G401 (cell line): ENCODE measurements at places on chromosomes 12 and 14. TPM values are rescaled to one million over a fixed set of nuclear protein-coding genes. Genes with fewer than 3 reads are reported as not detected.

DNA sequence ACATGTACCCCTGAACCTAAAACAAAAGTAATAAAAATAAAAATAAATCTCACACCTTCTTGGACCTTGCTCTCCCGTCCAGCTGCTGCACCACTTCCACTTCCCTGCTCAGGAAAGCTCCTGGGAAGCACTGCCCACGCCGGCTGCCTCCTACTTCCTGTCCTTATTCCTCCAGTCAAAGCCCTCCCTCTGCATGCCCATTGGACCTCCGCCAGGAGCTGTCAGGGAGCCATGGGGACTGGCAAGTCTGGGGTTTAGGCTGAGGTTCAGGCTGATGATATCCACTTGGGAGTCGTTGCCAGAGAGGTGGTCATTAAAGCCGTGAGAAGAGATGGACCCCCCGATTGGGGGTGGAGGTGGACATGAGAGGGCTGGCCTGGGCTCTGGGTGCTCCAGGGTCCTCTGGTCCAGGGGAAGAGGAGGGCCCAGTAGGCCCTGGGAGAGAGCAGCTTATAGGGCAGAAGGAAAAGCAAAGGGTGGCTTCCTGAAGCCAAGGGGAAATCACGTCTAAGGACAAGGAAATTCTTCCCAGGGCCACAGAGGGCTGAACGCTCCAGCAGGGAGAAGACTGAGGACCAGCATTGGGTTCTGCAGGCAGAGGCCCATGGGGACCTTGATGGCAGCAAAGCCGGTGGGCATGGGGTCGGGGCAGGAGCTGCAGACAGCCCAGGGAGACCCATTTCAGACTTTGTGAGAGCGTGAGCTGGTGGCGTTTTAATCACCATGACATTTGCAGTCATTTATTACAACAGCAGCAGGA, 78.7 kb downstream of the FZD10 start:
- DNase-seq, result no peak

DNA sequence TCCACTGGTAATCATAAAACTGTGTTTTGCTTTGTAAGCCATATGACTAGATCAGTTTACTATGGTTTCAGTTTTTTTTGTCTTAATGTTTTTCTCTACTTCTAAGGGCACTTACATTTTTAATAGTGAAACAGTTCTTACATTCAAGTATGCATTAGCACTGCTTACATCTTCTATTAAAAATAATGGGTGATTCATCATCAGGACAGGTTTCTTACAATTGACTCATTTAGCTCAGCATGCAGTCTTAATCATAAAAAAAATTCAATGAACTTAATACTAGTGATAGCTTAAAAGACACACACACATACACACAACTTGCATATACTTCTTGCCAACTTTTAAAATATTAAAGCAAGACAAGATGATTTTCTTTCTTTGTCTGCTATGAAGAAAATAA, 845.7 kb upstream of the USP15 start:
- DNase-seq, result no peak

DNA sequence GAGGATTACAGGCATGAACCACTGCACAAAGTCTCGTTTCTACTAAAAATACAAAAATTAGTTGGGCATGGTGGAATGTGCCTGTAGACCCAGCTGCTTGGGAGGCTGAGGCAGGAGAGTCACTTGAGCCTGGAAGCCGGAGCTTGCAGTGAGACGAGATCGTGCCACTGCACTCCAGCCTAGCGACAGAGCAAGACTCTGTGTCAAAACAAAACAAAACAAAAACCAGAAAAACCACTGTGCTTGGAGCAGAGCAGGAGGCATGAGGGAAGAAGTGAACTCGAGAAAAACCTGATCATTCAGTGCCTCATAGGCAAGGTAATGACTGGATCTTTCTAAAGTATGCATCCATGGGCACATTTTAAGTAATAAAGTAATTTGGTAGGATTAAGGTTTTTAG, 487.8 kb downstream of the KCNH5 start:
- DNase-seq, result no peak

GRCh38 chr12:31518680-31519227, 72.2 kb downstream of the DENND5B start:
- DNase-seq, result peak; percentile 73

DNA sequence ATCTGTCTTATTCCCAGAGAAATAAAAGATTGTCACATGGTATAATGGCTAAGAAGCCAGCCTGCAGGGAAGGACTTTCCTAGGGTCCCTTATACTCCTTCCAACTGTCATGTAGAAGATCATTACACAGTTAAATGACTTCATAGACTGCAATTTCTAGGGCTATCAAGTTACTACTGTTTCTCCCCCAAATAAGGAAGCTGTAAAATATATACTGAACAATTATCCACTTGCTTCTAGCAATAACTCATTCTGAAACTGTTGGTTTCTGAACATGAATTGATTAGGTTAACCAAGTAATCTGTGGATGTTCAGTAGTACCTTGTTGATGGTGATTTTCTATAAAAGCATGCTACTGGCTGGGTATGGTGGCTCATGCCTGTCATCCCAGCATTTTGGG, 44.6 kb downstream of the A2ML1 start:
- DNase-seq, result no peak

- DNase-seq, result peak; percentile 72
Observed at GRCh38 chr12:72273851-72274351, 1.7 kb downstream of the TRHDE start.

GRCh38 chr12:121676190-121676589, 6.7 kb upstream of the MORN3 start:
- DNase-seq, result no peak

GRCh38 chr12:51225771-51226170, 7.9 kb upstream of the POU6F1 start:
- no peak for DNase-seq

DNA sequence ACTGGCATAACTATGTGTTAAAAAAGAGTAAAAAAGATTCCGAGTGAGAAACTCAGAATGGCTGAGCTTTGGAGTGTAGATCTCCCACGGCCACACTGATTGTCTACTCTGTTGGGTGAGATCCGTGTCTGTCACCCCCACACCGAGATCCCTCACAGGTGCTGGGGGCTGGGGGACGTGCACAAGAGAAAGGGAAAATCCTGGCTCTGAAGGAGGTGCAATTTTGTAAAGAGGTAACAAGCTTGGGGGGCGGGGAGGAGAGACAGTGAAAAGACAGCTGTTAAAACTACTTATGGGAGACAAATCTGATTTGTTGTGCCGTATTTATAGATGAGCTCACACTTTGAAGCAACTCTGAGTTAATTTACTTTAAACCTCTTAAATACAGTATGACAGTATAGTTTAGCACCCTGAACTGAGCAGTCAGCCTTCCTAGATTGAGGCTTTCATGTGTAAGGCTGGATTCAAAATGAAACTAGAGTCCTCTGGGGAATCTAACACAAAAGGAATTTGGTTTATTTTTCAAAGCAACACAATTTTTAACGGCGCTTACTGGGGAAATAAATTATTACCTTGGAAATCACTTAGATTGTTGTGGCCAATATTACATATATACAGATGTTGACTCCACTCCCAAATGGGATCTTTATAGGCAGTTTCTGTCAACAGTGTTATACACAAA, 167.4 kb upstream of the RGS6 start:
- DNase-seq, result no peak

GRCh38 chr12:94592080-94592479, 58.3 kb downstream of the TMCC3 start:
- no peak for DNase-seq

DNA sequence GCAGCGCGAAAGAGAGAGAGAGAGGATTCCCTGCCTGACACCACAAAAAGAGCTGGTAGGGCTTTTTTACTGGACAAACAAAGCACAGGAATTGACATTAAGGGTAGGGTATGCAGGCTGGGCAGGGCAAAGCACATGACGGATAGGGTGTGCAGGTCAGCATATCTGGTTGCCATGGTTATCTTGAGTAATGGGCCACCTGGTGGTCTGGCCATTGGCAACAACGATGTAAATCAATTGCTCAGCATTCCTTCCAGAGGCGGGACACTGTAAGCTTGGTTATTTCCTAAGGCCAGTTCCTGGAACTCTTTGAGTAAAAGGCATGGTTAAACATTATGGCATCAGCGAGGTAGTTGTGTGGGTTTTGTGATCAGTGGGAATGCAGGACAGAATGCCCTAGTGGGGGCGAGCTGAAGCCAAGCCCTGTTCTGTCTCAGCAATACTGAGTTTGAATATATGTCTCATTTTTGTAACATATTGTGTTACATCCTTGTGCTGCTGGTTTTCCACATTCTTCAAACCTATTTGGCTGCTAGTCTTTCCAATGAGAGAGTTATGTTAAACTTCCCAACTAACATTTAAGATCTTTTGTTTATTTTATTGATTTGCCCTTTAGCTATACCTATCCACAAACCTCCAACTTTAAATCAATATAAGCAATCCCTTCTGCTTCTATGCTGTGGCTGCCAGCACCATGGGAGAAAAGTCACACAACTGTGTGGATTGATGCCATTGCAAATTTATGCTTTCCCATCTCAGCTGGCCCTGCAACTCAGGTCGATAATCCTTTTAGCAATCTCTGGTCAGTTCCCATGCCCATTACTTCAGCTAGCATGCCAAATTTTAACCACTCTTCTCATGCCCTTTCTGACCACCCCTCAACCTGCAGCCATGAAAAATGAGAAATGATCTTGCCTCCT, 396.7 kb upstream of the PDE3A start:
- DNase-seq, result no peak

- no peak for DNase-seq
Observed at GRCh38 chr12:108457734-108458361, 57.2 kb upstream of the FICD start.

DNA sequence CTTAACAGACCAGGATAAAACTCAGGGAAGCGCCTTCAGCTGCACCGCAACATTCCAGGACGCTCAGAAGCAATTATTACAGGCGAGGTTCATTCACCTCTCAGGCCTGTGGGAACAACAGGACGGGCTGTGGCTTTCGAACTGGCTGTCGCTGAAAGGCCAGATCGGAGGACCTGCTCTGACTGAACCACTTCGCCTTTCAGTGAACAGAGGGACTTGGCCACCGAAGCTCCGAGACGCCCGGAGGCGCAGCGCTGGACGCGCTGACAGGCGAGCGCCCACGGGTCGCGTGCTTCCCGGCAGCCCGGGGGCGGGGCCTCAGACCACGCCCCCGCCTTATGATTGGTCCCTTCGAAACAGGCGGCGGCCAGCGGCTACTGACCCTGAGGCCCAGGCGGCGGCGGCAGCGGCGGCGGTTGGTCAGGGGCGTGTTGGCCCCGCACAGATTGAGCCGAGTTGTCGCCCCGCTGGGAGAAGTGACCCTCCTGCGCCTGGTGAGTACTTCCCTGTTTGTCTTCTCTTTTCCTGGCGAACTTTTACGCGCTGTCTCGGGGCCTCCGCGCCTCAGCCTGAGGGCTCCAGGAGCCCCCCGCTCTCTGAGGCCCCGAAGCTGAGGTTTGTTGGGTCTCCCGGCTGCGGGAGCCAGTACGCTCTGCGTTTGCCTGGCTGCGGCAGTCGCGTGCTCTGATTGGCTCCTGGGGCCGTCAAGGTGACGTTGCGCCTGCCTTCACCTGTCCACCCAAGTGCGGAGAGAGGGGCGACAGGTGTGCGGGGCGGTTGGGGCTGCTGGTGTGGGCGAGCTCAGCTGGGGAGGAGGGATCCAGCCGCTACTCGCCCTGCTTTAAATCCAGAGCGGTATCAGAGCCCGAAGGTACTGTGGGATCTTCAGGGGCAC, at the start of gene GAS2L3:
GAS2L3 (plus strand) TSS at position 393 of the 895 bp plus-strand sequence. CDS start 21,221 bp downstream, outside the sequence.
- DNase-seq, result peak; percentile 72

DNA sequence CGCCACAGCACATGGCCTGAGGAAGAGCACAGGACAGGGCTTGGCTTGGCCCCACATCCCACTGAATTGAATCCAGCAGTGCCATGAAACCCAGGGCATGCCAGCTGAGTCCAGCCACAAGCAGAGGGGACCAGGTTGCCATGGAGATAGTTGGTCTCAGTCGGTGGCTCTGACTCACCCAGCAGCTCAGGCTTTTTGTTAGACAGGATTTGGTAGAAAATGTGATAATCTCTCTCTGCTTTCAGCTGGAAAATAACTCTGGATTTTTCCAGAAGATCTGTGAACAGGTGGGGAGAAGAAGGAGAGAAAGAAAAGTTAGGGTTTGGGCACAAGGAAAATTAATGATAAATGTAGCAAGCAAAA, 4.8 kb downstream of the MYH7 start:
- DNase-seq, result peak; percentile 7

DNA sequence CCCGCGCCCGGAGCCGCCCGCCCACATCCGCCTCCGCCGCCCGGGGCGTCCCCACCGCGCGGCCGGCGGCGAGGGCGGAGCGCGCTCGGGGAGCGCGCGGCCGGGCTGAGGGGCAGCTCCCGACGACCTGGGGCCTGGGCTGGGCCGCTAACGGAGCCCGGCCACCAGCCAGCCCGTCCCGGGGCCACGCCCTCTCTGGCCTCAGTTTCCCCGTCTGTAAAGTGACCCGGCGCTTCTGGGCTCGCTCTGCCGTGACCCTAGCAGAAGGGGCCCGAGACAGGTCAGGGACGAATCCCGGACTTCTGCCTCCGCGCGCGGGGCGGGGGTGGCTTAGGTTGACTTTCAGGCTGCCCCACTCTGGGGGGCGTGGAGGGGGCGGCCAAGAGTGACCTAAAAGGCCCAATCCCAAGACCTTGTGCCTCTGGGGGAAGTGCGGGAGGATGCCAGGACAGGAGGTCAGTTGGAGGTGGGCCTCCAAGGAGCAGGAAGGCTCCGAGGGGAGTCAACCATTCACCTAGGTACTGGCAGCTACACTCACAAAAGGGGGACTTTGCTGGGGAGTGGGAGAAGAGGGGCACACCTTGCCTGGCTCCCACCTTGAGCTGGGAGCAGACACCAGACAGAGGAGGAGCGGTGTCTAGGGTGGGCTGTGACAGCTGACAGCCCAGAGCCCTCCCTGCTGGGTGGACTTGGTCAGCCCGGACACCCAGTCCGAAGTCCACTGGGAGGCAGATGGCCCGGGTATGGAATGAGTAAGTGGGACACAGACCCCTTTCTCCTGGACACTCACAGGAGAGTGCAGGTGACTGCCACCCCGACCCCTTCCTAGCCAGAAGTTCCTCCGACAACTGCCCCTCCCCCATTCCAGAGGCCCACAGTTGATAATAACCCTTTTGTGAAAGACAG, 486 bp upstream of the AKT1 start:
- DNase-seq, result no peak

- DNase-seq, result no peak
Observed at GRCh38 chr14:76863724-76864407, 37.7 kb downstream of the LRRC74A start.

DNA sequence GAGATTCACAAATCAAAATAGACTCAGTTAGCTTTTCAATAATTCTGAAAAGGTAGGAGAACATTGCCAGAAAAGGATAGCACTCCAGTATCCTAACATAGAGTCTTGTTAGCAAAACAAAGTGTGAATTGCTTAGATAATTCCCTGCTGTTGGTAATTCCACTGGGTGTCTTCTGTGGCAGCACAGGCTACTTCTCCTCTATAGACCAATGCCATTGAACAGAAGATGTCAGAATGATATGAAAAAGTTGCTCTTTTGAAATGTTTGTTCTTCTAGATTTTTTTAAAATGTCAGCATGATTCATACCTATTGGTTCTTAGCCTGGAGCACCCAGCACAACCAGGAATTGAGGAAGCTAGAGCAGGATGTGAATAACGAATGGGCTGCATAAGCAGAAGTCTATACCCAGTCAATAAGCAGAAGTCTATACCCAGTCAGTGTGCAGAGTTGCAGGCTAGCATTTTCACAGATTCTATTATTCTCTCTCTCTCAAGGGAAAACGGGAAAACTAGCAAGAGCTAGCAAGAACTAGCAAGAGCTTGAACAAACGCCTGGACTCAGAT, 112.8 kb downstream of the SYT1 start:
- DNase-seq, result peak; percentile 33

- DNase-seq, result no peak
Observed at GRCh38 chr14:52917735-52918134, 33.1 kb downstream of the FERMT2 start.

GRCh38 chr12:132287391-132288238, 41.8 kb downstream of the GALNT9 start:
- DNase-seq, result no peak

Gene B4GALNT3
- 2.3 and 2.6 TPM in 2 replicates for total RNA-seq

Gene TMPRSS12
- not detected in 2 replicates for total RNA-seq

Gene CAPS2
- 2.4 and 2.5 TPM in 2 replicates for total RNA-seq

Gene BICD1
- 7.5 and 8.0 TPM in 2 replicates for total RNA-seq
